Posterior vena cava (tissue), 2 donors: ENCODE measurements at places on chromosomes 11 and 22. TPM values are rescaled to one million over a fixed set of nuclear protein-coding genes. Genes with fewer than 3 reads are reported as not detected.

- DNase-seq = no peak
These were observed at the start of gene STK33 for GRCh38 chr11:8593935-8594909. Gene STK33 (minus strand): TSS chr11:8594228. CDS start chr11:8474905, 119,323 bp downstream.

GRCh38 chr11:96168623-96169022 is 174.4 kb downstream of the MAML2 start:
- DNase-seq = no peak

GRCh38 chr11:898540-899190 is 11.9 kb downstream of the CHID1 start:
- no peak for DNase-seq

DNA sequence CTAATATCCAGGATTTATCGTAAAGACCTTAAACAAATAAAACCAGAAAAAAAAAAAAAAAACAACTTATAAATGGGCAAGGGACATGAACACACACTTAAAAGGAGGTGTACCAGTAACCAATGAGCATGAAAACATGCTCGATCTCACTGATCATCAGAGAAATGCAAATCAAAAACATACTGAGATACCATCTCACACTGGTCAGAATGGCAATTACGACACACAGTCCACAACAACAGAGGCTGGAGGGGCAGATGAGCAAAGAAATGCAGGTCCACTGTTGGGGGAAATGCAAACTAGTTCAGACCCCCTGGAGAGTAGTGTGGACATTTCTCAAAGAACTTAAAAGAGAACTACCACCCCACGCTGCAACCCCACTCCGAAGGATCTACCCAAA is 13.2 kb downstream of the RGL4 start:
- DNase-seq = no peak

- no peak for DNase-seq
These were observed 3.4 kb upstream of the SLC25A1 start for GRCh38 chr22:19181786-19182471.

The GPHA2 gene
- not detected for total RNA-seq

DNA sequence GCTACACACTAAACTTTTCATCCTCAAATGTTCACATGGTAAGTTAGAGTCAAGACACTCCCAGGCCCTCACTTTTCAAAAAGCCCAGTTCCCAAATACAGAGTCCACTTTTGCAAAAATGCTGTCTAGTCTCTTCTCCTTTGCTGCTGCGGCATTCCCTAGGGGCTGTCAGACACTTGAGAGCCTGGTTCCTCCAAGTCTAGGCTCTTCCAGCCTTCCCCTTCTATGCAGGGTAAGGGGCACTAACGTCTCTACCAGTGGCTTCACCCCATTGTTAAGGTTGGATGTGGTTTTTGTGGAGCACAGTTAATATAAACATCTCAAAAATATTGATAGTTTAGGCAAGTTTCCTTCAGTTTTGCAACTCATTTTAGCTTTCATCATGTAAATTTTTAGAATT is 181.5 kb downstream of the KIF18A start:
- DNase-seq = no peak

GRCh38 chr11:122486793-122487495 is 168.6 kb upstream of the UBASH3B start:
- no peak for DNase-seq

The LAYN gene
- total RNA-seq = 8.7 TPM

- no peak for DNase-seq
These were observed 14.3 kb downstream of the GDPD4 start for GRCh38 chr11:77287136-77287535.

- peak; percentile 87 for DNase-seq
These were observed 1.1 kb upstream of the CD6 start for GRCh38 chr11:60970369-60970774.

DNA sequence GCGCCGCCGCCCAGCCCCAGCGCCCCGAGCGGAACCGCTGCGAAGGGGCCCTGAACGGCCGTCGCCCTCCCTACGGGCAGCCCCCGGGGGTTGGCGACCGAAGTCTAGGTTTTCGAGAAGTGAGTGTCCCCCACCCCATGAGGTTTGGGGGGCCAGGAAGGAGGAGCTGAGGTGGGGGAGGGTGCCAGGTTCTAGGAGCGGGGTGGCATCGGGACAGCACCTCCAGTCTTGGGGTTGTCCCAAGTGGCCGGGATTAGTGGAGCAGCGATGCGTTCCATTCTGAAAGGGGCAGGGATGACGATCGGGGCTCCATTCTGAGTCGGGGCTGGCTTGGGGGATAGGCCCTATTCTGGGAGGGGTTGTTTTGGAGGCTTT is 408 bp downstream of the PPP2R5B start:
- DNase-seq = no peak

DNA sequence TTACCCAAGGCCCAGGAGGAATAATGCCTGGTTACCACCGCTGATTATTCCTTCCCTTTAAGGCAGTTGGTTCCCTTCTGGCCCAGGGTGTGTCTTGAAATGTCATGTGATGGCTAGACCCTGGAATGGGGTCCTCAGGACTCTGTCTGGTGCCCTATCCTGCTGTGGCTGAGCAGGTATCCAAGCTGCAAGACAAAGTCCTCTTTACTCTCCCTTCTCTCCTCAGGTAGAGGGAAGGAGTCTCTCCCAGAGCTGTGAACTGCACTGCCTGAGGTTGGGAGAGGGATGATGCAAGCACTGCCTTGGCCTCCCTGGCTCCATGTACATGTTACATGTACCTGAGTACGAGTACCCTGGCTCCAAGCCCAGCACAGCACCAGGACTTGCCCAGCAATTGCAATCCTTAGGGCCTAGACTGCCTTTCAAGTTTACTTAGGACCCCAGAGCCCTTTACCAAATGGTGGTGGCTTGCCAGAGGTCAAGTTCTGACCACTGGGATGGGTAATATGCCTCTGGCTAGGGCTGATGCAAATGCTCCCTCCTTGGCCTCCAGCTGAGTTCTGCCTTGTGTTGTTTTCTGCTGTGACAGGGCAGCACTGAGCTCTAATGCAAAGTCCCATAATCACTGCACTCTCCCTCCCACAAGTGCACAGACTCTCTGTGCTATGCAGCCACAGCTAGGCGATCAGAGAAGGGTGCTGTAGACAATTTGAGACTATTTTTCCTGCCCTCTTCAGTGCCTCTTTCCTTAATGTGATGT is 20.7 kb upstream of the AQP11 start:
- DNase-seq = no peak

The JRKL gene
- total RNA-seq = 10.1 TPM

DNA sequence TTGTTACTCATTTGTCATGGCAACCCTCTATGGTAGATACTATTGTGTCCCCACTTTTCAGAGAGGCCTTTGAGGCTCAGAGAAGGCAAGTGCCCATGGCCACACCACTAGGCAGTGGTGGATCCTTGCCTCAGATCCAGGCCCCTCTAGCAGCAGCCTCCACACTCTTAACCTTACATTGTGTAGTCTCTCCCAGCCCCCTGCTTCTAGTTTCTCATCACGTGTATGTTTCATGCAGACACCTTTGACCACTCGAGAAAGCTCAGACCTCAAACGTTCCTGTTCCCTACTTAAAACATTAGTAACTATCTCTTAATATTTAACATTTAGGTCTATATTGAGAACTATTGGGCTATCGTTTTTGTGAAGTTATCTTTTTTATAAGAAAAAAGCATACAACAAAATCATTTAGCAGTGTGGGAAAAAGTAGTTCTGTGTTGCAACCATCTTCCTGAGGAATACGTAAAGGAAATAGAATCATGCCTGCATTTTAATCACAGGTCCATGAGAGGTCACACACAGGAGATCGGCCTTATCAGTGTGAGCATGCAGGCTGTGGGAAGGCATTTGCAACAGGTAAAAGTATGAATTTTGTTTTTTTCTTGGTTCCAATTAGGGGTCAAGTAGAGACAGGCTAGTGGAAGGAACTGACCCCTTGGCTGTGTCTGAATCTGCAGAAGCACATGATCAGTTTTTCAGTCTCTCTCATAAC is 35.1 kb downstream of the ZNF143 start:
- no peak for DNase-seq

The TESMIN gene
- total RNA-seq = 0.93 TPM

GRCh38 chr11:10048350-10048749 is 245.7 kb downstream of the SBF2 start:
- DNase-seq = no peak

DNA sequence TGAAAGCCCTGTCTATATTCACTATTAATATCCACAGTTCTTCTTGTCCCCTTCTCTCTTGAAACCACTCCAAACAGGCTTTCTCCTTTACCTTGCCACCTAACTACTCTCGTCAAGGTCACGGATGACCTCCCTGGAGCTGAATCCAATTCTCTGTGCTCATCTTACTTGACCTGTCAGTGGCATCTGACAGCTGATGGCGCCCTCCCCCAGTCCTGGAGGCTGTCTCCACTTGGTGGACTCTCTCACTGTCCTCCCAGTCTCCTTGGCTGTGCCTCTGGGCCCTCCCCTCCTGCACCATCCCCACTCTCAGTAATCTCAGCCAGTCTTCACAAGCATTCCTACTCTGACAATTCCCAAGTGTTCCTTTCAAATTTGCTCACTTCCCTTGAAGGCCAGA is 8.7 kb downstream of the TNKS1BP1 start:
- no peak for DNase-seq

The KREMEN1 gene
- total RNA-seq = 13.7 TPM
